Kidney glomerular epithelial cell (primary cell): ENCODE measurements at places on chromosomes 7 and 10.

DNA sequence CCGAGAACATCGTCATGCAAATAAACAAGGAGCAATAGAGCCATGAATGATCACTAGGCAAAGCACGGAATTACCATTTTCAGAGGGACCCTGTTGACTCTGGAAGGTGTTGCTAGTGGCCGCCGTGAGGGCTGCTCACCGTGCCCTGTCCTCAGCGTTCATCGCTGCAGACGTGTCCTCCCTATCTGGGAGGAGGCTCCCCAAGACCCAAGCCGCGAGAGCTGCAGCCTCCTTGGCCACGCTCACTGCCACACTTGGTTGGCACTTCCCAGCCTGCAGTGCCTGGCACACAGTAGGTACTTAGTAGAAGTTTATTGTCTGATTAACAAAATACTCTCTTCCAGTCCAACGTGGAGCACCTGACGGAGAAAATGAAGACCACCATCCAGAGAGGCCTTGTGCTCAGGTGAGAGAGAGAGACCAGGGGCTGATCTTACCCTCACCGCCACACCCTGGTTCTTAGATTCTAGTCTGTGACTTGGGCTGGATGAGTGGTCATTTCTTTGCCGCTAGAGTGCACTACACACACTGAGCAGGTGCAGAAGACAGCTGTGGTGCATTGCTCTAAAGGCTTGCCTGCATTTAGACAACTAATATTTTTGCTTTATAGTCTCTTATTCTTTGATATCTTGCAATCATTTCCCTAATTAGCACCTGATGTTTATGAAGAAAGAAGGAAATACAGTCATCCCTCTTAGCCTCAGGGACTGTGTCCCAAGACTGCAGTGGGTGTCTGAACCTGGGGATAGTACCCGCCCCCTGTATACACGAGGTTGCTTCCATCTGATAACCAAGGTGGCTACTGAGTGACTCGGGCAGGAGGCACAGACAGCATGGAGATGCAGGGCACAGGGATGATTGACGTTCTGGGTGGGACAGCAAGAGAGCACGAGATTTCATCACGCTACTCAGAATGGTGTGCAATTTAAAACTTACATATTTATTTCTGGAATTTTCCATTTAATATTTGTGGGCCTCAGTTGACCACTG, 40.3 kb downstream of the PITRM1 start:
- DNase-seq: no peak

GRCh38 chr10:28327491-28327880, 24.6 kb upstream of the MPP7 start:
- DNase-seq: no peak

- DNase-seq: no peak
Measured at GRCh38 chr7:100171087-100171681, 2.8 kb upstream of the GAL3ST4 start.

DNA sequence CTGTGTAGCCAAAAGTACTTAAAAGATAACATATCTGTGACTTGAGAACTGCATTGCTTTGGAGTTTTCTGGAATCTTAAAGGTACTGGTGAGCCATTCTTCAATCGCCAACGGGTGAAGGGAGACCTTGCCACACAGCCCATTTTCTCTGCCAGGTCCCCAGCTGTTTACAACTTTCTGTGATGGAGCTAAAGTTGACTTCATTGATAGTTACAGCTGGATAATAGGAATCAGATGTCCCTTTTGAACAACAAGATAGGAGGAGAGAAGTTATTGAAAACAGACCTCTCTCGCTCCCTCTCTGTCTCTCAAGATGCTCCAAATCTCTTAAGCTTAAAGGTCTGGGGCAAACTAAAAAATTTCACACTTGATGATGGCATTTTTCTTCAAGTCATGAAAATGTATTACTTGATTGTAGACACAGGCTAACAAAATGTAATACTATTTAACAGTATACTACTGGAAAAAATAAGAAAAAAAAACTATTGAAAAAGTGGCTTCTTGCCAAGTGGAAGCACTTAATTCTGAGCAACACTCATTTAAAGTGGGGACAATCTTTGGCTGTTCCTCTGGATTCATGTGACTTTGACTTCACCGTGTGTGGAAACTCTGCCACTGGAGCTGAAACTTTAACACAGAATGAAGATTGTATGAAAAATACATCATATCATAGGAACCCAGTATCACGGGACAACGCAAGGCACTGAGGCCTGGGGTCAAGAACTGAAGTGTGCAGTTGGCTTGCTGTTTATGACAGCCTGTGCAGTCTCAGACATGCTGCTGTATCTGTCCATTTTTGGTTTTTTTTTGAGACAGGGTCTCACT, 78.4 kb upstream of the AFAP1L2 start:
- no peak for DNase-seq

DNA sequence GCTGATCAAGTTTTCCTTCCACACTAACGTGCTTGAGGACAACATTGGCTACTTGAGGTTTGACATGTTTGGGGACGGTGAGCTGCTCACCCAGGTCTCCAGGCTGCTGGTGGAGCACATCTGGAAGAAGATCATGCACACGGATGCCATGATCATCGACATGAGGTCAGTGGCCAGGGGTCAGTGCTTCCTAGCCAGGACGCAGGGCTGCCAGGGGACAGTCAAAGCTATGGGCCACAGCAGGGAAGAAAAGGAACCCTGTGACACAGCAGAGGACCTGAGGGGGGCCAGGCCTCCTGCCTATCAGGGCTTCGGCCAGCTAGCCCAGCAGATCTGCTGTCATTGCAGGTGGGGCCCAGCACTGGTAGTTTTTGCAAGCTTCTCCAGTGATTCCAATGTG, 5.2 kb downstream of the RBP3 start:
- no peak for DNase-seq

GRCh38 chr7:78794101-78794500, 659.4 kb downstream of the MAGI2 start:
- DNase-seq: no peak

DNA sequence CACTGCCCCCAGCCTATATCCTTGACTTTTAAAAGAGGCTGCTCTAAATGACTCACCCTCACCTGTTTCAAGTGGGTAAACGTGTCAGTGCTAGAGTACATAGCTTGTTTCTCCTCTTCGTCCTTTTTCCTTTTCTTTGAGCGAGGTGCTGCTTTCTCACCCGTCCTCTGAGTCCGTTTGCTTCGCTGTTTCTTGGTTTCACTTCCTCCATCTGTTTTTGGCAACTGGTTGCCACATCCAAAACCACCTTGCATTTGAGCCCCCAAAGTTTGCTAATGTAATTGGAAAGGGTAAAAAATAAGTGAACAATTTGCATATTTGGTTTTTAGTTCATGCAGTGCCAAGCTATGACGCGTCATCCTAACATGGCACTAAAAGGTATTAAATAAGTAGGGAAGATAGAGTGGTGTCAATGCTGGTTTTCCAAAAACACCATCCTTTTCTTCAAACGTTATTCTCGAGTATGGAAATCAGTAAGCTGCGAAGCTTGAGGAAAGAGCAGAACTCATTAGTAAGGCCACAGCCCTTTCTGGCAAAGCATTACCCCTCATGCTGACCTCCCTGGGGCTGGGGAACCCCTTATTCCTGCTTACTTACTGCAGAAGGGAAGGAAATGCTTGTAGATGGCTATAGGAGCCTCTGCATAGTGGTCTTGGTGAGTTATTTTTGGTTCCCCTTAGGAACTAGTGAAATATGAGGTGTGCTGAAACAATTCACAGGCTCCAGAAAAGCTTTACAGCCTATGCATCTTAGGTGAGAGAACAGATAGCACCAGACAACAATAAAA, 133.5 kb downstream of the GALNT11 start:
- no peak for DNase-seq

- DNase-seq: no peak
Measured at GRCh38 chr10:30902621-30903396, 128.9 kb downstream of the ZNF438 start.

DNA sequence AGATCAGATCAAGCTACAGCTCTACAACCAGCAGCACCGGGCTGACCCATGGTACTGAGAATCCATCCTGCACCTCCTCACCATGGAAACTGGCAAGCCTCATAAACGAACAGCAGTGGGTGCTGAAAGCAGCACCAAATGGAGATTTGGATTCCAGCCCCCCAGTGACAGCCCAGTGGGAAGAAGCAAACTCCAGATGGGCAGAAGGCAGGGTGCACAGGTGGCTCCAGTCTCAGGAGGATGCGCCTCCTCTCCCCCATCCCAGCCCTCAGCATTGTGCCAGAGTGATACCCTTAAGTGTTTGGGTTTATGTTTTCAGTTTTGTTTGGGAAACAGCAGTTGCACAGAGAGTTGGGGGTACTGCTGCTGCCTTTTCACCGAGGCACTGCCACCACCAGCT, 20.6 kb upstream of the SMO start:
- no peak for DNase-seq

- DNase-seq: no peak
Measured at GRCh38 chr10:52077814-52078213, 236.3 kb upstream of the DKK1 start.

DNA sequence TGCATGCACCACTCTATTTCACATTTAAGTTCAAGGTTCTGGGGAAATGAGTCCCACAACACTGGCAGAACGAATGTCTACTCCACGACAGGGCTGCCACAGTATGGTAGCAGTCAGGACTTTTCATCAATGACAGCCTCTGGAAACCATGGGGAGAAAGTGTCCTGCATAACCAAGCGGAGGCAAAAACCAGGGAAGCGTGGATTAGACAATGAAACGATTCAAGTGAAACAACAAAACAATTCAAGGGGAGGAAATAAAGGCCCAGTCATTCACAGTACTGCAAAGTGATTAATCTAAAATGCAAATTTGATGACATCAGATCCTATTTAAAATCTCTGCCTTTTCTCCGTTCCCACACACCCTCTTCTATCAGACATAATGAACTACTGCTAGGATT, 168.2 kb downstream of the DPY19L1 start:
- no peak for DNase-seq

DNA sequence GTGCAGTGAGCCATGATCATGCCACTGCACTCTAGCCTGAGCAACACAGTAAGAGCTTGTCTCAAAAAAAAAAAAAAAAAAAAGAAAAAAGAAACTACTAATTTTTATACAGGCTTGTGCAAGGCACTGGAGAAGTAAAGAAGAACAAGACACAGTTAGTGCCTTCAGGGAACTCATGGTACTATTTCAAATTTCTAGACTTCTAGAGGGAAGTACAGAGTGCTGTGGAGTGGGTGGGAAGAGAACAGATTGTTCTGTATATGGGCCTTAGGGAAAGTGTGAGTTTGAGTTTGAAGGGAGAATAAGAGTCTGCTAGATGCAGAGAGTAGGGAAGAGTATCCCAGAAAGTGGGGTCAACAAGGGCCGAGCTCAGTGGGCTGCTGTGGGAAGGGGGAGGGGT, 234.8 kb downstream of the PHTF2 start:
- DNase-seq: no peak
